AG09319 (cell line): ENCODE measurements at places on chromosomes 11 and 22.

DNA sequence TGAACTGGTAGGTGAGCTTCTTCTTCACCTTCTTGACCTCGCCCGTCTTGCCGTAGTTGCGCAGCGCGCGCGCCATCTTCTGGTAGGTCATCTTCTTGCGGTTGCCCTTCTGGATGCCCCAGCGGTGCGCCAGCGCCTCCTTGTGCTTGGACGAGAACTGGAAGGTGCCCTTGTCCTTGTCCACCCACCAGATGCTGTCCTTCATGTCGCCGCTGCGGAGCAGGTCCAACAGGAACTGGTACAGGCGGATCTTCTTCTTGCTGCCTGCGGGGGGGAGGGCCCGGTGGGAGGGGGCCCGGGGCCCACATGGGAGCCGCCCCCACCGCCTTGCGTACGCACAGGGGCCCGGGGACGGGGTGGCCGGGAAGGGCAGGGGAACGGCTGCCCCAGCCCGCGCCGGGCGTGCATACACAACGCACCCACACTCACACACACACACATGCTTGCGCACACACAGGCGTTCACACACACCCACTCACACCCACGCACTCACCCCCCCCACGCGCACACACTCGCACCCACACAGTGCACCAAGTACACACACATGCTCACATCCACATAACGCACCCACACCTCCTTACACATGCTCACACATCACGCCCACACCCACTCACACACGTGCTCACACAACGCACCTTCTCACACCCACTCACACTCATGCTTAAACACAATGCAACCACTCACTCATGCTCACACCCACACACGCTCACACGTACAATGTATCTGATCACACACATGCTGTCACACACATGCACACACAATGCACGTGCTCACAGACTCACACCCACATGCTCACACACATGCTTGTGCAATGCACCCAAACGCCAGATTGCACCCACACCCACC lies 3.0 kb upstream of the MYBPC3 start:
- peak; percentile 81 for DNase-seq

DNA sequence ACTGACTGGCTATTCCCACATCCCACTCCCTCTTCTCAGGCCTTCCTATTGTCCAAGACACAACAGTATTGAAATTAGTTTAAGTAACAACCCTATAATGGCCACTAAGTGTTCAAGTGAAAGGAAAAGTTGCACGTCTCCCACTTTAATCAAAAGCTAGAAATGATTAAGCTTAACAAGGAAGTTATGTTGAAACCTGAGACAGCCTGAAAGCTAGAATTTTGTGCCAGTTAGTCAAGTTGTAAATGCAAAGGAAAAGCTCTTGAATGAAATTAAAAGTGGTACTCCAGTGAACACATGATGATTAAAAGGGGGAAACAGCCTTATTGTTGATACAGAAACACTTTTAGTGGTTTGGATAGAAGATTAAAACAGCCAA lies 332.7 kb downstream of the CASP12 start:
- no peak for DNase-seq

GRCh38 chr22:36419912-36420882 lies 32.4 kb upstream of the MYH9 start:
- no peak for DNase-seq

GRCh38 chr11:562046-562645 lies 1.4 kb downstream of the RASSF7 start:
- no peak for DNase-seq

GRCh38 chr22:32752816-32753520 lies 48.5 kb upstream of the TIMP3 start:
- DNase-seq, result no peak

DNA sequence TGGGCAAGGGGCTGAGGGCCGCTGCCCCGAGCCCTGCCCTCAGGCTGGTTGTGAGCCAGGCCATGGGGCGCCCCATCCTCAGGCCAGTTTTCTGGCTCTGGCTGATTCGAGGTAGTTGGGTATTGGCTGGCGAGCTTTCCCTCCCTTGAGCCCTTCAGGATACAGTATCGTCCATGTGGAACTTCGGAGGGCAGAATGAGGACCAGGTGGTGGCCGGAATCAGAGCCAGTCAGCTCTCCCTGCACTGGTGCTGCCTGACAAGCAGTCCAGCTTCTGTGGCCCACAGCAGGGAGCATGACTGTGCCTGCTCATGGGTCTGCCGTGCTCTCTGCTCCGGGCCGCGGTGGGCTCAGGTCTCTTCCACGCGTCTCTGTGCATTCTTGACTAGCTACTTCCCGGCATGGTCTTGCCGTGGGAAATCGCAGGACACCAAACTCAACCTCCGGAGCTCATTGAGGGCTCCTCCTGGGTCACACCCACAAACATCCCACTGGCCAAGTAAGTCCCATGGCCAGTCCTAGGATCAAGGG lies 1289.3 kb downstream of the BRD1 start:
- no peak for DNase-seq

- DNase-seq, result no peak
Measured at GRCh38 chr22:24467340-24467739, 27.8 kb upstream of the UPB1 start.

DNA sequence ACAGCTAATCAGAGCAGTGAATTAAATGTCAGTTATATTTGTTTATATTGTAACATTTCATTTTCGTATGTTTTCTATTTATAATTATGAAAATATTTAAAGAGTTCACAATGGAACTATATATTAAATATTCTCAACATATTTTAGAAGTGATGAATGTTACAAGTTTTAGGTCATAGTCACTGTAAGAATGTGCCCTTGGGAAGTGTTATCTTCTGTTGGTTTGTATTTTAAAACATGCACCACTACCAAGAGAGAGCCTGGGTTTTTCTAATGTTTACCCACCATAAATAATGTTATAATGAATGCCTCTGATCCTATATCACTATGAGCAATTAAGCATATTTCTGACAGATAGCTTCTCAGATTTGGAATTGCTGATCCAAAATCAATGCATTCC lies 171.0 kb downstream of the BCR start:
- DNase-seq, result no peak
